Activated T-cell treated with anti-CD3 and anti-CD28 coated beads for 48 hours (primary cell): ENCODE measurements at places on chromosomes 5 and 9.

- no peak for DNase-seq
Measured at GRCh38 chr9:131180454-131180853, 55.1 kb downstream of the NUP214 start.

DNA sequence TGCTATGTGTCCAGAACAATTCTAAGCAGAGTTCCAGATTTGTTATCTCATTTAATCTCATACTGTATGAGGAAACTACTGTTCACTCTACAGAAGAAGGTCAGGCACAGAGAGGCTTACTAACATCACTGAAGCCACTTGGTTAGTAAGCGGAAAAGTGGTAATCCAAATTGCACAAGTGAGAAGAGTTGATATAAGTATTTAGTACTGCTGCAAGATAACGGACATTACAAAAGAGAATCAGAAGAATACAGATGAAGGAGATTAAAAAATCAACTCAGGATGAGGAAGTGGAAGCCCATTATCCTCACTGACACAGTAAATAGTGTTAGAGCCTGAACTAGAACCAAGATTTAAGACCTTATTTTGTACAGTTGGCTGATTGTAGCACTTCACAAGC lies 22.3 kb upstream of the TLR4 start:
- no peak for DNase-seq

- DNase-seq = no peak
Measured at GRCh38 chr5:141508798-141509611, 20.1 kb downstream of the PCDHGC5 start.

DNA sequence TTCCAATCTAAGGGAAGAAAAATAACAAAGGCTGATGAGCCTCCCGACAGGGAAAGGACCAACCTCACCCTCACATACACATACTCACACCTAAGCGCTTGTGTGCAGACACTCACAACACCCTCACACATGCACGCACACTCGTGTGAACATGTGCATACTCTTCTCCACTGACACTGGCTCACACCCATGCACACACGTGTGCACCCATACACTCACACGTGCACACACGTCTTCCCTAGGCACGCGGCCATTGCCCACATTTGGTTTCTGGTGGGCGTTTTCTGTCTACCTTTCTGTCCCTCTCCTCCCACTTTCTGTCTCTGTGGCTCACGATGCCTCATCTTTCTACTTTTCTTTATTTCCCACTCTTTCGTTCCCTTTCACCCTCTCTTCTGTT lies 169.7 kb upstream of the MVB12B start:
- no peak for DNase-seq

DNA sequence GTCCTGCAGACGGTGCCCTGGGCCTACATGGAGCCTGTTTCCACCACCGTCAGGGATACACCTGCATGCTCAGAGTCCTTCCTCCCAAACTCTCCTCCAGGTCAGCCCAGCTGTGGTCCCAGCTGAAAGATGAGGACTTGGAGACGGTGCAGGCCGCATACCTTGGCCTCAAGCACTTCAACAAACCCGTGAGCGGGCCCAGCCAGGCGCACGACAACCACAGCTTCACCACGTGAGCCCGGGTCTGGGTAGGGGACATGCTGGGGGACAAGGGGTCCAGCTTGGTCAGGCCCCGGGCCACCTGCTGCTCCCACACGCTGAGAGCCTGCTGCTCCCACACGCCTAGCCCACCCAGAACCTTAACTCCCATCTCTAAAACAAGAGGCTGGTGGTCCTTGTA lies 16.6 kb upstream of the CARD19 start:
- no peak for DNase-seq

GRCh38 chr5:150152636-150153462 lies 2.8 kb downstream of the PDGFRB start:
- no peak for DNase-seq

DNA sequence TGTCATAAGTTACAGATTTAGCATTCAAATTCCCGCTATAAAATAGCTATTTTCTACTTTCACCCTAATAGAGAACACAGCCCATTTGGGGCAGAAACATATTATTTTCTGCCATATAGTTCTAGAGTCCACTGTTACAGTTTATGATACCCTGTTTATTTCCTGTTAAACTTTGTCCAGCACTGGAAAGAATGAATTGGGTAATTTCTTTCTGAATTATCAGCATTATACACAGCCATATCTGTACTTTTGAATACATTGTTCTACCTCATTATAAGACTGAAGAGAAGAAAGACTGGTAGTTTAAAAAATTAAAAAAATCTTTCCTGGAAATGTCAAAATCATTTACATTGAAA lies 332.1 kb downstream of the DIRAS2 start:
- DNase-seq = no peak

DNA sequence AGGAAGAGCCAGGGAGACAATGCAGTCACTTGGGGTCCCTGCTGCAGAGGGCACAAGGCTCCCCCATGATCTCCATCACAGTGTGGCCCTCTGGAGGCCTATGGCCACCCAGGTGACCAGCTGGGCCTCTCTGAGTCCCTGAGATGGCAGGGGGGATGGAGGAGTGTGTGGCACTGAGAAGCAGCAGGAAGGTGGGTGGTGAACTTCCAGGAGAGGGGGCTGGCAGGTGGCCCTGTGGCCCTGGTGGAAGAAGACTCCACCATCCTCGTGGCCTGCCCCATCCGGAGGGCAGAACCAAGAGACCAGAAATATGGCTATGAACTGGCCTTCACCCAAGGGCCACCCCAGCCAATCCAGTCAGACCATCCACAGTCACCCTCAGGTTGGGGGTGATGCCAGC lies 31.7 kb upstream of the AFAP1L1 start:
- DNase-seq = no peak

GRCh38 chr9:28688172-28688571 lies 1114.9 kb upstream of the C9orf72 start:
- no peak for DNase-seq

GRCh38 chr5:132663771-132664695 lies 6.1 kb downstream of the IL13 start:
- DNase-seq = no peak

DNA sequence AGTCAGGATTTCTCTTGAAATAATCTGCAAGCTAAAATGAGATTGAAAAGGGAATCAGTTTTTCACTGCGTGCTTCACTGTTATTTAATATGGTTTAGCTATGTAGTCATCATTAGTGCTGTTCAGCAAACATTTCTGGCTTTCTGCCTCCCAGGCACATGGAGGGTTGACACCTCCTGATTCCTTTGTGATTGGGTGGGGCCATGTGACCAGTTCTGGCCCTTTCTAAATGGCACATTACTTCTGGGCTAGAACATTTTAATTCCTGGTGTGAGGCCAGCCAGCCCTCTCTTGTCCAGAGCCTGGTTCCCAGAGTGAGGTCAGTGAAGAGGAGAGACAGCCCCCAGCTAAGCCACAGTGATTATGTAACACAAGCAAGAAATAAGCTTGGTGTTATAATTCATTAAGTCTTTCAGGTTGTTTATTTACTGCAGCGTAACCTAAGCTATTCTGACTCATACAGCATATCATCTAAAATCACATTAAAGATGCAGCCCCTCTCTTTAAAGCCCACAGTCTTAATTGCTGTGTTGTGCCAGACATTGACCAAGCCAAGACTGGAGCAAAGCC lies 17.4 kb upstream of the ARSI start:
- DNase-seq = no peak

GRCh38 chr9:88905506-88905905 lies 85.8 kb upstream of the S1PR3 start:
- no peak for DNase-seq

GRCh38 chr9:99778836-99779235 lies 42.8 kb upstream of the NR4A3 start:
- no peak for DNase-seq

GRCh38 chr9:81108821-81109220 lies 580.5 kb downstream of the TLE1 start:
- no peak for DNase-seq

DNA sequence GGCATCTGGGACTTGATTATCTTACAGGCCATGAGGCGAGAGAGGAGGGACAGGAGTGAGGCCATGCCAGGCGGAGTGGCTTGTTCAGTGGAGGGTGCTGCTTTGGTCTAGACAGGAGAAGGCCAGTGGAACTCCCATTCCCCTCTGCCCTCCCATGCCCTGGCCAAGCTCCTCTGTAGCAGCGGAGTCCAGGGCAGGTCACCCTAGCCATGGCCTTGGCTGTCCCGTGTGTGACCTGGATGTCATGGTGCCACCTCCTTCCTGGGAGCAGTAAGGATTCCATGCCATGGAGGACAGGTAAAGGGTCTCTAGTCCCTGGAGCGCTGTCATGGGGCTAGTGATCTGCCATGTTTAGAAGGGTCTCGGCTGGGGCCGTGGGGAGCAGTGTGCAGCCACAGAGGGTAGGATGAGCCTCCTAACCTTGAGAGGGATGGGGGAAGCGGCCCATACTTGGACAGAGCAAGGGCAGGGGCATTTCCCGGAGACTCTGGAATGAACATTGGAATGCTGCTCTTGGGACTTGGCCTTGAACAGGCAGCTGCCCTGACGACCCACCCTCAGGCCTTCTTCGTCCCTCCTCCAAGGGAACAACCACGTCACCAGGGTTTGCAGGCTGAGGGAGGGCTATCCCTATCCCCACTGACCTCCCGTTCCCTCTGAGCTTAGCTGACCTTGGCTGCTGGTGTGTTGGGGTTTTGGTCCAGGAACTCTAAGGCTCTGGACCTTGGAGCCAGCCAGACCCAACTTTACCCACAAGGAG lies 100.4 kb downstream of the DAB2IP start:
- no peak for DNase-seq

- no peak for DNase-seq
Measured at GRCh38 chr5:2135354-2135753, 252.6 kb upstream of the IRX4 start.

DNA sequence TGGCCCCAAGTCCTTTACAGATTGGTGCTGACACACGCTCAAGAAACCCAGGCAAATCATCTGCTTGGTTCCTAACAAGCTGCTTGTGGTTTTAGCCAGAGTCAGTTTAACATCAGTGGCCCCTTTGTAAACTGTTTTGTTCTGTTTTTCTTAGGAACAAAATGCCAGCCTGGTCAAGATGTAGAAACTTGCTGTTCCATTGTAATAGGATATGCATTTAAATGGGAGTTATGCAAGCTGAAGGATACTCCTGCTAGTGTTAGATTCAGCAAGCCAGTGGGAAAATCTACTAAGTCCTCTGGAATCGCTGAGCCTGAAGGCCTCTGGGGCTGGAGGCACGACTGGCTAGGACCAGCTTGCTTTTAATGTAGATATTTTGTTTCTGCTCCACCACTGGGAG lies 391.1 kb downstream of the TLE4 start:
- no peak for DNase-seq
